Adrenal gland (tissue), 19 donors: ENCODE measurements at places on chromosomes 1 and 21. TPM values are rescaled to one million over a fixed set of nuclear protein-coding genes. Genes with fewer than 3 reads are reported as not detected.

The NTNG1 gene
- total RNA-seq: 0.13 TPM

The STIL gene
- 0.97 TPM for total RNA-seq

The TOR3A gene
- 19.0 TPM for total RNA-seq

The ERICH3 gene
- total RNA-seq: 0.53 TPM

The NBPF6 gene
- not detected for total RNA-seq

The S100A13 gene
- 64.5 TPM for total RNA-seq

The TMEM79 gene
- 2.0 TPM for total RNA-seq

GRCh38 chr1:68011657-68012375 lies 38.6 kb downstream of the DIRAS3 start:
- no peak overlapping the region for H3K27ac ChIP-seq
- no peaks in the 10 kb centered on the region for H3K36me3 ChIP-seq

DNA sequence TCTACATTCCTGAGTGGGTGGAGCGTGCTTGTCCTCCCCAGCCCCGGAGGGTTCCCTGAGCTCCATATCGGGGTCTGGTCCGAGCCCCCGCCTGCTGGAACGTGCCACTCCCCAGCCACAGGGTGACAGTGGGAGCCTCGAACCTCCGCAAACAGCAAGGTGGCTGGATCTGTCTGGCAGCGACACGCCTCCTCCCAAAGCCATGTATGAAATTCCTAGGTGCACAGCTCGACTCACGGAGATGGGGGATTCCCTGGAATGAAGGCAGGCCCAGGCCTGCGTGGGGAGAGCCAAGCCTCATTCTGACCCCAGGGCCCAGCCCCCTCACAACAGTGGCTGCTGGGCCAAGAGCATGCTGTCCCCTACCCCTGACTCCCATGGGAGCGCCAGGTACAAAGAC lies 32.9 kb downstream of the TP73 start:
- no peaks in the 10 kb centered on the region for H3K36me3 ChIP-seq
- H3K4me1 ChIP-seq: no peaks in the 10 kb centered on the region
- DNase-seq: no peak
- H3K27ac ChIP-seq: no peak overlapping the region
- H3K4me3 ChIP-seq: no peak overlapping the region

GRCh38 chr1:55860326-55860725 lies 645.2 kb upstream of the USP24 start:
- H3K4me3 ChIP-seq: no peak overlapping the region
- H3K4me1 ChIP-seq: no peaks in the 10 kb centered on the region
- no peaks in the 10 kb centered on the region for H3K27me3 ChIP-seq
- no peak for DNase-seq
- no peaks in the 10 kb centered on the region for H3K36me3 ChIP-seq
- no peak overlapping the region for H3K27ac ChIP-seq

DNA sequence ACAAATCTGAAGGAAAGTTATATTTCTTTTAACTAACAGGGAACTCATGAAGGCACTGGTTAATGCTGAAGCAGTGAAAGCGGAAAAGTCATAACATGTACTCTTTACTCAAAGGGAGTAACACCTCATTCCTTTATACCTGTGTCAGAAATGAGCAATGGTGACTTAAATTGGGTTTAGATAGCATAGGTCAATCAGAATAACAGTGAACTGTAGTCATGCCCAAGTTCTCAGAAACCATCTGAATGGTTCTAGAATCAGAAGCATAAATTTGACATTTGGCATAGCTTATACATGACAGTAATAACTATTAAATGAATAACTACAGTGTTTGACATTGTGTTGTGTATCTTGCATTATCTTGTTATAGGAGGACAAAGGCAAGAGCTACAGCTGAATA lies 382.0 kb downstream of the NUF2 start:
- no peaks in the 10 kb centered on the region for H3K4me1 ChIP-seq
- H3K27ac ChIP-seq: no peak overlapping the region

GRCh38 chr21:39319251-39319756 lies 5.9 kb upstream of the BRWD1 start:
- H3K27me3 ChIP-seq: no peaks in the 10 kb centered on the region
- H3K4me1 ChIP-seq: peaks cover 14% of the 10 kb centered on the region
- H3K27ac ChIP-seq: no peak overlapping the region
- no peak overlapping the region for H3K4me3 ChIP-seq

DNA sequence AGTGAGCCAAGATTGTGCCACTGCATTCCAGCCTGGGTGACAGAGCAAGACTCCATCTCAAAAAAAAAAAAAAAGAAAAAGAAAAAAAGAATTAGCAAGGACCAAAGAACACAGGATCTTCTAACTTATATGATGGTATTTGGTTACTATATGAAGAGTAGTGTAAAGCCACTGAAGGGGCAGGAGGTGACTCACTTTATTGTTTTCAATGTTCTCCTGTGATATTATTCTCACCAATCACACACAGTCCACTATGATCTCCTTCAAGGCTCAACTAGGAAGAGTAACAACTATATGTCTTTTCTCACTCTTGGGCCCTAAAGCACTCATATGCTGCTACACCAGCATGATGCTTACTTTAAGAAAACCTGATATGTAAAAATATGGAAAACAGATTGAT lies 26.7 kb downstream of the RC3H1 start:
- H3K27ac ChIP-seq: no peak overlapping the region
- no peak for DNase-seq
- peaks cover 31% of the 10 kb centered on the region for H3K4me1 ChIP-seq
- no peak overlapping the region for H3K4me3 ChIP-seq
- no peaks in the 10 kb centered on the region for H3K36me3 ChIP-seq

DNA sequence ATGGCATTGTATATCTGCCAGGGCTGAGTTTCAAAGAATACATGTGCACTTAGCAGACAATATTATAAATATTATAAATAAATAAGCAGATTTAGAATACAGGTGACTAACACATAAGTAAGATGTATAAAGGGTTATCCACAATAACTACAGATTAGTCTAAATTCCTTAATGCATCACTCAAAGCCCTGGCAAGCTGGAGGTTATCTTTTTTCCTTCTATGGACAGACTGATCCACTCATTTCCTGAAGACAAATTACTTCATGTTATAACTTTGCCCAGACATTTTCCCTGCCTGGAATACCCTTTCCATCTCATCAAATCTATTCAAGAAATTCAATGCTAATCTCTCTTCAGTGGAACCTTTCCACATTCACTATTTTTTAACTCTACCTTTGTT lies 38.8 kb downstream of the LUZP1 start:
- H3K36me3 ChIP-seq: no peaks in the 10 kb centered on the region
- no peak overlapping the region for H3K4me3 ChIP-seq
- H3K27ac ChIP-seq: no peak overlapping the region
- peaks cover 23% of the 10 kb centered on the region for H3K4me1 ChIP-seq

- no peak overlapping the region for H3K27ac ChIP-seq
- DNase-seq: no peak
- no peaks in the 10 kb centered on the region for H3K36me3 ChIP-seq
- H3K4me3 ChIP-seq: no peak overlapping the region
- H3K4me1 ChIP-seq: no peaks in the 10 kb centered on the region
Measured at GRCh38 chr1:217188280-217189237, 442.3 kb downstream of the GPATCH2 start.

DNA sequence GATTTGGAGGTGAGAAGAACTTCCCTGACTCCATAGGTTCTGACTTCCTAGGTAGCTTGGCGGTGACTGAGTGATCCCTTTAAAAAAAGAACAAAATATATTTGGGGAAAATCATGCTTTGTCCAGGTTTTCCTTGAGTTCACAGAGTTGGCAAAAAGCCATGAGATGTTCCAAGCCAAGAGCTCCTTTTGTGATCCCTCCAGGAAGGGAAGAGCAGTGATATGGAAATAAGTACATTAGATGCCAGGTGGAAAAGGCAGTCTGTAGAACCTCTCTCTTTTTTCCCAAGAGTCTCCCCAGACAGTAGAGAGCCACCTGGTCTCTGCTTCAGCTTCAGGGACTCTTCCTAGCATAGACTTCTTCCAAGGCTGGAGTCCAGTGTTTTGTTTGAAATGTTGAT lies 10.2 kb downstream of the TLCD4 start:
- no peaks in the 10 kb centered on the region for H3K4me1 ChIP-seq
- no peak overlapping the region for H3K4me3 ChIP-seq
- H3K27ac ChIP-seq: no peak overlapping the region
- H3K27me3 ChIP-seq: no peaks in the 10 kb centered on the region
- no peak for DNase-seq

GRCh38 chr21:35833388-35833787 lies 226.9 kb downstream of the SETD4 start:
- no peak for DNase-seq
- no peaks in the 10 kb centered on the region for H3K4me1 ChIP-seq
- peaks cover 11% of the 10 kb centered on the region for H3K27me3 ChIP-seq
- no peak overlapping the region for H3K4me3 ChIP-seq
- no peak overlapping the region for H3K27ac ChIP-seq

- H3K4me3 ChIP-seq: no peak overlapping the region
- H3K36me3 ChIP-seq: no peaks in the 10 kb centered on the region
- no peaks in the 10 kb centered on the region for H3K27me3 ChIP-seq
- no peak for DNase-seq
Measured at GRCh38 chr1:66400660-66401059, 133.3 kb upstream of the SGIP1 start.

DNA sequence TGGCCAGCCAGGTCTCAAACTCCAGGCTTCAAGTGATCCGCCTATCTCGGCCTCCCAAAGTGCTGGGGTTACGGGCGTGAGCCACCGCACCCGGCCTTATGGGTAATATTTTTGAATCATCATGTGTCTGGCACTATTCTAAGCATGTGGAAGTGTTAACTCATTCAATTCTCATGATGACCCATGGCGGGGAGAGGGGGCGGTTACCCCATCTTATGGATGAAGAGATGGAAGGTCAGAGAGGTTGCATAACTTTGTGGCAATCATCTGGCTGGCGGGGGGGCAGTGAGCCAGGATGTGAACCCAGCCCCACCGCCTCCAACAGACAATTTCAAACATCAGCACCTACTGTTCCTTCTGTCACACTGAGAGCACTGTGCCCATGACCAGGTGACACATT lies 11.5 kb upstream of the TAS1R2 start:
- no peaks in the 10 kb centered on the region for H3K36me3 ChIP-seq
- H3K27ac ChIP-seq: no peak overlapping the region
- H3K4me1 ChIP-seq: no peaks in the 10 kb centered on the region
- no peaks in the 10 kb centered on the region for H3K27me3 ChIP-seq
- no peak for DNase-seq

DNA sequence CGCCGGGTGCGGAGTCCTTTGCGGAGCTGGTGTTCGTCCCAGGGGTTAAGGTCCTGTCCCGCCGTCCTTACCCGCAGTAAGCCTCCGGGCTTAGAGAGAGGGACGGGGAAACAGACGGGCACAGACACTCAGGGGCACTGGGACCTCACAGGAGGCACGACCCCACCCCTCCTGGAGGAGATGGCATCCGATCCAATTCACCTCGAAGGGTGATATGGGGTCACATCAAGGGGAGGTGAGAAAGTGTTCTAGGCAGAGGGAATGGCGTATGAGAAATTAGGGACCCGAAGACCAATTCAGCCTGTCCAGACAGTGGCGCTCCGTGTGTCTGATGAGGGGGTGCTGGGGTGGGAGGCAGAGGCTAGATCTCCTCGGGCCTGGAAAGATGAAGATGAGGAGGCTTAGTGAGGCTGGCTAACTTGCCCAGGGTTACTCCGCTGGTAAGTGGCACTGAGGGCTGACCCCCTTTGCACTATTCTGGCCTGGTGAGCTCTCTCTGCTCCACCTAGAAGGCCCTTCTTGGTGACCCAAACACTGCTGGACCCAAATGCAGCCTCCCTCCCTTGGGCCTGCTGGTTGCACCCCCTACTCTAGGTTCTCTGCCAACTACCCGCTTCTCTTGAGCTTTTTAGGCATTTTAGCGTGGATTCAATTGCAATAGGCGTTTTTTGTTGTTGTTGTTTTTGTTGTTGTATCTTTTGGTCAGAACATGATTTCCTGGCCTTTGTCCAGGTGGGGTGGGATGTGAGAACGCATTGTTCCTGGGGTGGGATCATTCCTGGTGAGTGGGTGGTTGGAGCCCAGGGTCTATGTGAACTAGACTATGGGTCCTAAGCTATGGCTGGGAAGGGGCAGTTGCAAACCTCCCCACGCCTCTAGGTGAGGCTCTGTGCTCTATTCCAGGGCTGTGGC lies 12.3 kb downstream of the BTBD19 start:
- H3K27ac ChIP-seq: peak overlapping the region; percentile 77
- no peaks in the 10 kb centered on the region for H3K27me3 ChIP-seq
- peak; percentile 19 for DNase-seq
- no peaks in the 10 kb centered on the region for H3K36me3 ChIP-seq
